ENCODE measurements at places on chromosomes 2 and 18. TPM values are rescaled to one million over a fixed set of nuclear protein-coding genes. Genes with fewer than 3 reads are reported as not detected.

- no peak for DNase-seq
Measured at GRCh38 chr2:28296904-28297303, 95.8 kb upstream of the FOSL2 start.

GRCh38 chr2:64479259-64480117, 25.5 kb downstream of the LGALSL start:
- DNase-seq: no peak

- DNase-seq: no peak
Measured at GRCh38 chr2:163990541-163990940, 254.7 kb upstream of the FIGN start.

VWA3B gene
- total RNA-seq: 0.10 TPM

All from tongue (tissue), 3 donors.